ENCODE measurements at places on chromosomes 6 and 20.
A peak's percentile ranks its signal among the peaks of the same experiment; 100 is the strongest.

DNA sequence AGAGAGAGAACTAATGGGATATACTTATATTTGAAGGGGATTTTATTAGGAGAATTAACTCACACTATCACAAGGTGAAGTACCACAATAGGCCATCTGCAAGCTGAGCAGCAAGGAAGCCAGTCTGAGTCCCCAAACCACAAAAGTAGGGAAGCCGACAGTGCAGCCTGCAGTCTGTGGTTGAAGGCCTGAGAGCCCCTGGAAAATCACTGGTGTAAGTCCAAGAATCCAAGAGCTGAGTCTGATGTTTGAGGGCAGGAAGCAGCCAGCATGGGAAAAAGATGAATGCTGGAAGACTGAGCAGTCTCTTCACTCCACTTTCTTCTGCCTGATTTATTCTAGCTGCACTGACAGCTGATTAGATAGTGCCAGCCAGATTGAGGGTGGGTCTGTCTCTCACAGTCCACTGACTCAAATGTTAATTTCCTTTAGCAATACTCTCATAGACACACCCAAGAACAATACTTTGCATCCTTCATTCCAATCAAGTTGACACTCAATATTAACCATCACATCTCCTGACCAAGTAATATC, 823.9 kb downstream of the PHF3 start:
- no peak for DNase-seq

GRCh38 chr6:75855052-75855451, 106.0 kb downstream of the MYO6 start:
- DNase-seq, result no peak

GRCh38 chr20:17614176-17614811, 44.4 kb downstream of the DSTN start:
- DNase-seq, result no peak

- no peak for DNase-seq
Measured at GRCh38 chr6:112010328-112010727, 43.6 kb upstream of the CCN6 start.

DNA sequence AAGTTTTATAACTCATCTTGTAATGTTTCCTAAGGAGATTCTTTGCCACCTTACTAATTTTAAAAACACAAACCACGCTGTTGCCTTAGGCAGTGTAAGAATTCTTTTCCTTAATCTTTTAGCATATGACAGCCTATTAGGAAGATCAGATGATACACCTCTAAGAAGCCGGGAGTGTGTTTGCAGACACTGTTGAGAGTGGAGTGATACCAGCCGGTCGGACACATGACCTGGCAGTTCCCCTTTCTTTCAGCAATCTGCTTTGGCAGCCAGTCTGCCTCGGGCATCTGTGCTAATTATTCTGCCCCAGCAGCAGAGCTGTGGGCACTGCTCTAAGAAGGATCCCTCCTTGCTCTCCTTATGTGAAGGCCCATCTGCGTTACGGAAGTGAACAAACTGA, 50.9 kb downstream of the PLCB4 start:
- no peak for DNase-seq

DNA sequence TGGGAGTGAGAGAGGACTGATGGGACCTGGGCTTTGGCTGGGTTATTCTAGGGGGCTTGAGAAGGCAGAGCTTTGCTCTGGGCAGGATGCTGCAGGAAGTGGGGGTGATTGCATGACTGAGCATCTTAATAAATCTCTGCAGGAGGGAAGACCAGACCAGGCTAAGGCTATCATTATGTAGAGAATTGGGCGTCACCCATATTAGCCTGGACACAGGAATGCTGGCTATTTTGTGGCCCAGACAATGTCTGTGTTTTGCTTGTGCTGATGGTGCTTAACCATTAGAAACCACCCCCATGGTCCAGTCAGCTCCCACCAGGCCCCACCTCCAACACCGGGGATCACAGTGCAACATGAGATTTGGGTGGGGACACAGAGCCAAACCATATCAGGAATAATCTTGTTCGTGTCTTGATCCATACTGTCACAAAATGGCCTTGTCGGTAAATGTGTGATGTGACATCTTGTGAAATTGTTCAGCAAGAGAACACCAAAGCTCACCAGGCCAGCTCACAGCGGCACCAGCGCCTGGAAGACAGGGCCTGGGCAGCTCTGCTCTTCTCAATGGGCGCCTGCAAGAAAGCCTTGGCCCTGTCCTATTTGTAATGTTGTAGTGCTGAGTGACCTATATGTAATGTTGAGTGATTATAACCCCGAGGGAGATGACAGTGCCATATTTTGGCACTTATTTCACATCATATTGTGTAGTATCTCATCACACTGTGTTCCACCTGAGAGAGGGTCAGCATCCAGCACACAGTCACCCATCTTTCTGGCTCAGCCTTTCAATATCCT, 211.8 kb downstream of the QKI start:
- no peak for DNase-seq

GRCh38 chr6:11085758-11086435, 7.7 kb upstream of the SMIM13 start:
- DNase-seq, result no peak

GRCh38 chr6:8177721-8178120, 75.4 kb upstream of the EEF1E1 start:
- DNase-seq, result no peak

- DNase-seq, result no peak
Measured at GRCh38 chr6:155261111-155261900, 2.5 kb upstream of the CLDN20 start.

DNA sequence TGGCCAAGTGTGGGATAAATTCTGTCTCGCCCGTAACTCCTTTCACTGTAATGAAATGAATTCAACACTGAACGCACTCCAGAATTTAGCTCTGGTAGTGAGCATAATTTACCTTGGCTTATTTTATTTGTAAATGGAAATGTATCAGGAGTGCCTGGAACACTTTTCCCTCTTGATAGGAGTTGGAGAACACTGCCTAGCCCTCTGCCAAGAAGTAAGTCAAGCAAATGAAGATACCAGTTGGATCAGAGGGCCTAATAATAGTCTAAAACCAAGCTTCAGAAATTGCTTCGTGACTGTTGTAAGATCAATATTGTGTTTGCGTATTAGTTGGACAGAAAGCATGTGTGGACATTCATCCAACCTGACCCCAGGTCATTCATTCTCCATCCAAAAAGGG, 64.6 kb upstream of the TPD52L1 start:
- DNase-seq, result no peak

DNA sequence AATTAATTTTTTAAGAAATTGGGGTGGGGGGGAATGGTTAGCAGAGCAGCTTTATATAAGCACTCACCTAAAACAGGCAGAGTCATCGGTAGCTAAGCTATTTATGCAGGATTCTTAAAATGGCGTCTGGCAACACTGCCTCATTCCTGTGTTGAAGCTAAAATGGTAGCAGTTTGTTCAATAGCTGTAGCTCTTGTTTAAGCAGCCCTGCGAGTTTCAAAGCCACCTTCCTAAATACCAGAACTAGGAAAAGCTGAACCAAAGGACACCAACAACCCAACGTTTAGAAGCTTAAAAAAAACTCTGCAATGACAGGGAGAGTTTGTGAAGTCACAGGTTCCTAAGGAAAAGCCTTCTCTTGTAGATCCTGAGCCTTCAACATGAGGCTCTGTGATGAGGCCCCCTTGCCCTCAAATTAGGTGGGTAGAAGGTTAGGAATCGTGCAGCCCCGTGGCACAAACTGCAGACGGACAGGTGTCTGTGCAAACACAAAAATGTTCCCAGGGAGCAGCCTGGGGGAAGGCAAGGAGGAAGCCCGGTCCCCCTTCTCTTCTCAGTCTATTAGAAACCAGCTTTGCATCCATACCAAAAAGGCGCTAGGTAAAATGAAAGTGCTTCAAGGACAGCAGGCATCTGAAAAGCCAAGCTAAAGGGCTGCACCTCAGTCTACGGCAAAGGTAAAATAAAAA, 4.7 kb downstream of the ZMYND8 start:
- peak; percentile 52 for DNase-seq

- no peak for DNase-seq
Measured at GRCh38 chr6:22153384-22154158, 143.3 kb downstream of the PRL start.

DNA sequence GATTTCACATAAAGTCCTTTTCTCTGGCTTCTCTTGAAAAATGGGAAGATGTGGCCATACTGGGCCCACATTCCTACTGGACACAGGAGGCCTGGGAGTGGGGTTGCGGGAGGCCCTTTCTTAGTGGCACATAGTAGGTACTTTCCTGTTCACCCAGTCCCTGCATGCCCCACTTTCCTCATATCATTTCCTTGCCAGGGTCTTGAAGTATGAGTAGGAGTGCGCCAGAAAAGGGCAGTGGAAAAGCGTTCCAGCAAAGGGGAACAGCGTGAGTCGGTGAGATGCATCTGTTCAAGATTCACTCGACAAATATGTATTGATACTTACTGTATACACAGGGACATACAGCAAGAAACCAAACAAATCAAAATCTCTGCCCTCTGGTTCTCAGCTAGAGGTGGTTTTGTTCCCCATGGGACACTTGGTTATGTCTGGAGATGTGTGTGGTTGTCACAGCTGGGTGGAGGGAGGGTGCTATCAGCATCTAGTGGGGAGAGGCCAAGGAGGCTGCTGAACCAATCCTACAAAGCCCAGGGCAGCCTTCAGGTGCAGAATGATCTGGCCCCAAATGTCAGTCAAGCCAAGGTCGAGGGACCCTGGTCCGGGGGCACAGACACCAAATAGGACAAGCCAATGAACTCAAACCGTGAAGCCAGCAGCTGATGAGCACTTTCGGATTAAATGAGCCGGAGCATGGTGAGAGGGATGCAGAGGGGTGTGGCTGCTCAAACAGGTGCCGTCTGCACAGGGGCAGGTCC, 151.4 kb downstream of the CEBPB start:
- peak; percentile 91 for DNase-seq

DNA sequence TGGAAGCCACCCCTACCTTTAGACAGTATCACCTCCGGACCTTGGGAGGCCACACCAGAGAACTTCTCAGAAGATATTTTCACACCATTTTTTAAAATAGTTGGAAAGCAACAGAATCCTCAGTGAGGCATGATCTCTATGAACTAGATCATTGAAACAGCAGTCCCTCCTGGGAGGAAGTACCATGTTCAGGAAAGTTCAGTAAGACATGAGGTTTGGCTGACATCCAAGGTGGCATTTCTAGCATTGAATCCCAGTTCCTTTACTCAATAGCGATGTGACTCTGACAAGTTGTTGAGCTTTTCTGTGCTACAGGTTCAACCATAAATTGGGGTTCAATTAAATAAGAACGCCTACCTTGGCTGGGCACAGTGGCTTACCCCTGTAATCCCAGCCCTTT, 169.0 kb downstream of the TBC1D7 start:
- DNase-seq, result no peak

- DNase-seq, result no peak
Measured at GRCh38 chr20:46195264-46196036, 77.3 kb downstream of the CD40 start.

- no peak for DNase-seq
Measured at GRCh38 chr6:44915111-44915510, 413.0 kb upstream of the RUNX2 start.

GRCh38 chr6:3007571-3007970, 7.9 kb downstream of the NQO2 start:
- no peak for DNase-seq

- no peak for DNase-seq
Measured at GRCh38 chr6:101585501-101585900, 192.0 kb downstream of the GRIK2 start.

DNA sequence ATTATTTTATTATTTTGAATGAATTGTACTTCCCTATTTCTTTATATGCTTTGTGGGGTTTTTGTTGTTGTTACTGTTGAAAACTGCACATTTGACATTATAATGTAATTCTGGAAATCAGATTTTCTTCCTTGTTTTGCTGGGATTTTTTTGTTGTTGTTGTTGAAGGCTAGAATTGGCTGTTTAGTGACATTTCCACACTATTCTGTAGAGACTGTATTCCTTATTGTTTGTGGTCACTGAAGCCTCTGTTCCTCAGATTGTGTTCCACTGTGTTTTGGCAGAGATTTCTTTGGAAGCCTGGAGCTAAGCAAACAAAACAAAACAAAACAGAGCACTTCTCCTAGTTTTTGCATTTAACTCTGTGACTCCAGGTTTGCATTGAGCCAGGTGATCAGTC, 52.9 kb downstream of the CDYL start:
- no peak for DNase-seq

- no peak for DNase-seq
Measured at GRCh38 chr6:114142258-114142657, 171.3 kb upstream of the HDAC2 start.

DNA sequence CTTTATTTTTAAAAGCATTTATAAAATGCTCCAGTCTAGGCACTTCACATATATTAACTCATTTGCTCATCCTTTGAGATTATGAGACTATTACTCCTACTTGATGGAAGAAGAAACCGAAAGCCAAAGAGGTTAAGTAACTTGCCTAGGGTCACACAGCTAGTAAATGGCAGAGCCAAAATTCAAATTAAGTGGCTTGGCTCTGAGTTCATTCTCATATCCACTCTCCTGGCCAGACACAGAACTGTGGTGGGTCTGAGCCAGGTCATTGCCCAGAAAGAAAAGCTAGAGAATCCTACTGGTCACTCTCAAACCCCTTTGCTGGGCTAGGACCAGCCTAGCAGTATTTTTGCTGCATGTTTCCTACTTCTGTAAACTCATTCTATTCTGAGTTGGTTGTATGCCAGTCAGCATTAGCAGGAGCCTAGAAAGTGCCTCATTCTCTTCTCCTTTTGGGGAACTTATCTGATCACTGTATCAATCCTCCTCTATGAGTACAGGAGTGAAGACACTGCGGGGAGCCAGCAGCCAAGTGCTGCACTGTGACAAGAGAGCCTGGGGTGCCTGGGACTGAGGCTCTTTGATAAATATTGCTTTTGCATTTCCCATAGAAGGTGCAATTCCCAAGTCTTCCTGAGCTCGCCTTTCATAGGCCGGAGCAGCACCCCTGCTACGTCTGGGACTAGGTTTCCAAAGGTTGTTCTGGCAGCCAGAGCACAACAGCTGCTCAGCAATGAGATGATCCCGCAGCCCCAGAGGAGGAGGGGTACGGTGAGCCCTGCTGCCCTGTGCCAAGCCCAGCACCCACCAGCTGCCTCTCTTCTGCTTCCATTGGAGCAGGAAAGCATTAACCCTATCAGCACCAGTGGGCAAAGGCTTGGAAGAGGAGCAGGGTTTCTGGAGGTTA, 728.3 kb downstream of the MAFB start:
- no peak for DNase-seq

GRCh38 chr20:44973053-44973452, 6.7 kb downstream of the STK4 start:
- DNase-seq, result no peak

GRCh38 chr6:44269178-44269920, 901 bp upstream of the TMEM151B start:
- no peak for DNase-seq

DNA sequence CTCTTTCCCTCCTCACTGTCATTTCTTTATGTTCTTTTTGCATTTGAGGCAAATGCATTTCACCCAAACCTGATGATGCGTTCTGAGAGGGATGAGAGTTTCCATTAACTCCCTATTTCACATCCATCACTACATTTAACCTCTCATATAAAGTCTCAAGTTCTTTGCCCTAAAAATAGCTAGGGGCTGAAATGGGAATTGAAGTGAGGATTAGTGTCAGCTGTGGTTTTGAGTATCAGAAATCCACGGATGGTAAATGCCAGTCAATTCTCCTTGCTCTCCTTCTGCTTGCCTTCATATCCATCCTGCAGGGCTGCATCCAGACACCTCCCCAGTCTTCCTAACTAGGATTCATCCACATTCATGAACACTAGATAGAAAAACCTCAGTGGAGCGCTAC, 10.0 kb upstream of the DTNBP1 start:
- DNase-seq, result no peak

GRCh38 chr20:37316775-37317170, 27.3 kb downstream of the MANBAL start:
- no peak for DNase-seq

Measured in NCI-H187 (cell line).